ENCODE measurements at places on chromosomes 3 and 15. TPM values are rescaled to one million over a fixed set of nuclear protein-coding genes. Genes with fewer than 3 reads are reported as not detected.

- H3K4me3 ChIP-seq, result no peak overlapping the region
- H3K27ac ChIP-seq, result no peak overlapping the region
- no peaks in the 10 kb centered on the region for H3K4me1 ChIP-seq
- H3K36me3 ChIP-seq, result no peaks in the 10 kb centered on the region
- H3K27me3 ChIP-seq, result no peaks in the 10 kb centered on the region
- no peak for DNase-seq
Observed at GRCh38 chr15:35151782-35152181, 66.7 kb upstream of the NANOGP8 start.

ADGRG7 gene
- not detected for total RNA-seq

- H3K36me3 ChIP-seq, result no peaks in the 10 kb centered on the region
- H3K27ac ChIP-seq, result no peak overlapping the region
- no peaks in the 10 kb centered on the region for H3K27me3 ChIP-seq
- no peak for DNase-seq
- no peaks in the 10 kb centered on the region for H3K4me1 ChIP-seq
Observed at GRCh38 chr3:194854659-194855390, 169.1 kb downstream of the FAM43A start.

DNA sequence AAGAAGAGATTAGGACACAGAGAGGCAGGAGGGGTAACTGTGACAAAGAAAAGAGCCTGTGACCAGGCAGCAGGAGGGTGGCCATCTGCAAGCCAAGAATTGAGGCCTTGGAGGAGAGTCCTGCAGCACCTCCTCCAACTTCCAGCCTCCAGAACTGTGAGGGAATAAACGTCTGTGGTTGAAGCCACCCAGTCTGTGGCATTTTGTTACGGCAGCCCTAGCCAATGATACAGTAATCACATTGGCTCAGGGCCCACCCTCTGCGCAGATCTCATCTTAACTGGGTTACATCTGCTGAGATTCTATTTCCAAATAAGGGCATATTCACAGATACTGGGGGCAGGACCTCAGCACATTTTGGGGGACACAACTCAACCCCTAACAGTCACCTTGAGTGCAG is 11.3 kb downstream of the SELENOS start:
- no peak overlapping the region for H3K4me3 ChIP-seq
- DNase-seq, result no peak
- H3K27me3 ChIP-seq, result no peaks in the 10 kb centered on the region

DNA sequence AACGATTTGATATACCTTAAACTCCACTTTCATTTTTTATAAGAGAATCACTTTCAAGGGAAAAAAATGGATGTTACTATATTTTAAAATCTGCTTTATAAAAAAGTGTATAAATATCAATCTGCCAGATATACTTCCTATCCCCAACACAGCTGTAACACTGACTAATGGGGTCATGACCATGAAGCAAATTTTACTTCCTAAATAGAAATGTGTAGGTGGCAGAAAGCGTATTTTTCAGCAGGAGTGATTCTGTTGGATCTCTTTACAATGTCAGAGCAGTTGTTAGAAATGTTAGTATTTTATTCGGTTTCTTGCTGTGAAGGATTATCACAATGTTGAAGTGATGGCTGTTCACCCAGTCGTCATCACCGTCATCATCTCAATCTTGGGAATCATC is 5.5 kb upstream of the C15orf40 start:
- H3K4me3 ChIP-seq, result no peak overlapping the region
- no peaks in the 10 kb centered on the region for H3K27me3 ChIP-seq
- H3K36me3 ChIP-seq, result peaks cover 39% of the 10 kb centered on the region
- H3K4me1 ChIP-seq, result peaks cover 9% of the 10 kb centered on the region
- H3K27ac ChIP-seq, result no peak overlapping the region

DNA sequence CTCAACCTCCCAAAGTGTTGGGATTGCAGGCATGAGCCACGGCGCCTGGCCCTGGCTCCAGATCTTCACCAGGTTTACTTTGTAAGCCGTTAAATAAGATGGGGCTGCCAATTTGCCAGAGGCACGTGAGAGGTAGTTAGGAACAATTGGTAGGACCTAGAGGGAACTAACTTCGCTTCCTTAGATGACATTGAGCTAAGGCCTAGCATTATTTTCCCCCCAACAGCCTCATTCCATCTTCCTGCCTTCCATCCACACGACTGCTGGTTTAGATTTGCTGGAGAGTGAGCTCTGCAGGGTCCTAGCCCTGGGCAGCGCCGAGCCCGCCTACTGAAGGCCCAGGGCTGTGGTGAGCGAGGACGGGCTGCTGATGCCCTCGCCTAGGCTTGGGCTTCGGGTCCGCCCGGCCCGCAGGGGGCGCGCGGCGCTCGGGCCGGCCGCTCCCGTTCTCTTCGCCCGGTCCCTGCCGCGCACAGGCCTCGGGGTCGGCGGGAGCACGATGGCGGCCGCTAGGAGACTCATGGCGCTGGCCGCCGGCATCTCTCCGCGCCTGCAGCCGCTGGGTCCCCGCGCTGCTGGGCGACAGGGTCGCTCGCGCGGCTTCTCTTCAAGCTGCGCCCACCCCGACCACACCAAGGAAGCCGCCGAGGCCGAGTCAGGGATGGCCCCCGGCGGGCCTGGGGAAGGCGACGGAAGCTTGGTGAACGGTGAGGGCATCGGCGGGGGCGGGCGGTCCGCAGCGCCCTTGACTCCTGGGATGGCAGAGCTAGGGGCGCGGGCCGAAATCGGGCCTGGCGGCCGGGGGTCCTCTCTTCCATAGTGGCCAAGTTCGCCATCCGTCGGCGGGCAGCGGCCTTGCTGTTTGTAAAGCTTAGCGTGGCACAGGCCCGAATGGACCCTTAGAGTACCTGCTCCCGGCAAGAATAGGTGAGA is 21.9 kb downstream of the DHX30 start:
- peak overlapping the region; percentile 97 for H3K4me3 ChIP-seq
- peaks cover 29% of the 10 kb centered on the region for H3K36me3 ChIP-seq

ADIPOQ gene
- total RNA-seq, result not detected

DNA sequence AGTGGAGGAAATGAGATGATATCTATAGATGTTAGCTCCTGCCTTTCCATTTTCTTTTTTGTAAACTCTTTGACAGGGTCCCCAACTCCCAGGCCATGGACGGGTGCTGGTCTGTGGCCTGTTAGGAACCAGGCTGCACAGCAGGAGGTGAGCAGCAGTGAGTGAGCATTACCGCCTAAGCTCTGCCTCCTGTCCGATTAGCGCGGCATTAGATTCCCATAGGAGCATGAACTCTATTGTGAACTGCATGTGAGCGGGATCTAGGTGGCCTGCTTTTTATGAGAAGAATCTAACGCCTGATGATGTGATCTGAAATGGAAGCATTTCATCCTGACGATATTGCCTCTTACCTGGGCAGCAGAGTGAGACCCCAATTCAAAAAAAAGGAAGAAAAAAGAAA is 56.8 kb upstream of the CHD2 start:
- peaks cover 74% of the 10 kb centered on the region for H3K4me1 ChIP-seq
- H3K4me3 ChIP-seq, result no peak overlapping the region
- DNase-seq, result no peak
- no peaks in the 10 kb centered on the region for H3K36me3 ChIP-seq
- peak overlapping the region; percentile 64 for H3K27ac ChIP-seq

DNA sequence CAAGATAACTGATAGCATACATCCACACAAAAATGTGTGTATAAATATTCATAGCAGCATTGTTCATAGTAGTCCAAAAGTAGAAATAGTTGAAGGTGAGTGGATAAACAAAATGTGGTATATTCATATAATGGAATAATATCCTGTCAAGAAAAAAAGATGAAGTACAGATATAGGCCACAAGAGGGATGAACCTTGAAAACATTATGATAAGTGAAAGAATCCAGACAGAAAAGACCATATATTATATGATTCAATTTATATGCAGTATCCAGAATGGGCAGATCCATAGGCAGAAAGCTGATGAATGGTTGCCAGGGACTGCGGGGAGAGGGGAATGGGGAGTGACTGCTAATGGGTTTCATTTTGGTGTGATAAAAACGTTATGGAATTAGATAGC is 54.3 kb upstream of the TNIK start:
- no peaks in the 10 kb centered on the region for H3K27me3 ChIP-seq
- H3K27ac ChIP-seq, result no peak overlapping the region
- no peaks in the 10 kb centered on the region for H3K4me1 ChIP-seq

DNA sequence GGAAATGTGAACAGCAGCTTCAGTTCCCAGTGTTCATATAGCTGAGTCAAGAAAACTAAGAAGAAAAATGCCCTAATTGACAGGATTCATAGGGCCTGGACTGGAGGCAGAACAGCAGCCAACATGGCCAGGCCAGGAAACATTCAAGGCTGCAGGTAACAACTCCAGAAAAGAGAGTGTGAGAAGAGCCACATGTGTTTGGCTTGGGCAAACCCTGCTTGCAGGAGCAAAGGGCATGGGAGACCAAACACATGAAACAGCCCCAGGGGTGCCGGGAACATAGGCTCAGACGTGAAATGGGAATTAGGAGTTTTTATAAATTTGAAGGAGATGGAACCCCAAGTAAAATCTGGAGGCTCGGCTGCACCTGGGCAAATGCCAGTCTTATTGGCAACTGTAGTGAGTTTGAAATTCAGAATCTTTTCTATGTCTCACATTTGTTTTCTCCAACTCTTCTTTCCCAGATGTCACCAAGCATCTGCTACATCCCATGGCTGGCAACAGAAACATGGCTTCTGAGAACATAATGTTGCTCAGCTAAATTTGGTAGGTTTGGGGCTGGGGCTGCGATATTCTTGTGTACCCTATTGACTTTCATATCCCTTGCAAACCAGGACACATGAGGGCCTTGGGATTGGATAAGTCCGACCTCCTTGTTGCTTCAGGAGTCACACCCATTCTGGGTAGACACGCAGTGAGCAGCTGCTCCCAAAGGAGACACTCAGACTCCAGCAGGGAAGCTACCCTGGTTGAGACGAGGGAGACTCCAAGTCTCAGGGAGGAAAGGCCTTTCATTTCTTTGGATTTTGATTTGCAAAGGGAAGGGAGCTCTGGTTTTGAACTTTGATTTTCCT is 98.9 kb upstream of the CLSTN2 start:
- no peak for DNase-seq
- no peaks in the 10 kb centered on the region for H3K27me3 ChIP-seq
- no peaks in the 10 kb centered on the region for H3K4me1 ChIP-seq
- no peaks in the 10 kb centered on the region for H3K36me3 ChIP-seq
- no peak overlapping the region for H3K4me3 ChIP-seq

DNA sequence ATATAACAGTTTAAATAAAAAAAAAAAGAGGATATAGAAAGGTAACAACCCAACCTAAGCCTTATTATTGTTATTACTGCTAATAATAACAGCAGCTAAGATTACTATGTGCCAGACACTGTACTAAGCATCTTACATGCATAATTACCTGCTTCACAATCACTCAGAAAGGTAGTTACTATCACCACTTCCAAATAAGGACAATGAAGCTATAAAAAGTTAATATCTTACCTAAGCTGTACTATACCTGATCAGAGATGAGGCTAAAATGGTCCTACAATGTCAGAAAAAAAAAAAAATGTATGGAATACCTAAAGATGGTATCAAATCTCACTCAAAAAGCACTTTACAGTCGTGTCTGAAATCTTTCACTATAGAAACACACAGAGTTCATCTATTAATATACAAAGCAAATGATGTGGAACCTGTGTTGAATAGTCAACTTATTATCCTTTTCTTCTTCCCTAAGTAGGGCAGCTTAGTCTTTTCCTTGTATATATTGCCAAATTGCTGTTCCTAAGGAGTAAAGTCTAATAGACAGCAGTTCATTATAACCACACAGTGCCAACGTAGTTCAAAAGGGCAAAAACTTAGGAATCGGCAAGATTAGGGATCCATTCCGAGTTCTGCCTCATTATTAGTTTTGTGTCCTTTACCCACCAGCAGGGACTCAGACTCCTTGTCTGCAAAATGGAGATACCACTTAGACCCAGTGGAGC is 23.8 kb downstream of the GSK3B start:
- no peak for DNase-seq
- no peaks in the 10 kb centered on the region for H3K27me3 ChIP-seq
- no peak overlapping the region for H3K4me3 ChIP-seq
- peaks cover 7% of the 10 kb centered on the region for H3K4me1 ChIP-seq
- no peaks in the 10 kb centered on the region for H3K36me3 ChIP-seq
- H3K27ac ChIP-seq, result no peak overlapping the region

DNA sequence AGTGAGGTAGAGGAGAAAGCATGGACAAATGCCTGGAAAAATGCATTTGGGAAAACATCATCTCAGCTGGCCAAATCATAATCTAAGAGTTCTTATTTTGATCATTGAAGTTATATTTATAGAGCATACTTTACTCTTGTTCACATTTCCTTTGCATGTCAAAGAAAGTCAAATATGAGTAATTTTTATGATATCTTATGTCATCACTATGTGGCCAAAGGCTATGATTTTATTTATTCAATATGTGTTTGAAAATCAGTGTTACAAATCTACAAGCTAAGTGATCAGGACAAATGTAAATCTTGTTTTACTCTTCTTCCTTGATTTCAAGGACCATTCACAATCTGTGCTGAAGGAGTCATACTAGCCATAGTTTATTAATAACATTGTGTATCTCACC is 237.2 kb upstream of the DPH6 start:
- no peak for DNase-seq
- H3K27me3 ChIP-seq, result no peaks in the 10 kb centered on the region
- no peaks in the 10 kb centered on the region for H3K4me1 ChIP-seq
- no peak overlapping the region for H3K27ac ChIP-seq

- DNase-seq, result no peak
- H3K36me3 ChIP-seq, result no peaks in the 10 kb centered on the region
- no peaks in the 10 kb centered on the region for H3K4me1 ChIP-seq
- no peak overlapping the region for H3K4me3 ChIP-seq
- no peak overlapping the region for H3K27ac ChIP-seq
Observed at GRCh38 chr15:89469426-89470096, 26.8 kb downstream of the RHCG start.

DNA sequence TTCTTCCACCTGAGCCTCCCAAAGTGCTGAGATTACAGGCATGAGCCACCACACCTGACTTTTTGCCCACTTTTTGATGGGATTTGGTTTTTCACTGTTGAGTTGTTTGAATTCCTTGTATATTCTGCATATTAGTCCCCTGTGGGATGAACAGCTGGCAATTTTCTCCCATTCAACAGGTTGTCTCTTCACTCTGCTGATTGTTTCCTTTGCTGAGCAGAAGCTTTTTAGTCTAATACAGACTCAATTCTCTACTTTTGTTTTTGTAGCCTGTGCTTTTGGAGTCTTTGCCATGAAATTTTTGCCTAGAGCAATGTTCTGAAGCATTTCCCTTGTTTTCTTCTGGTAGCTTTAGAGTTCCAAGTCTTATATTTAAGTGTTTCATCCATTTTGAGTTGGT is 62.7 kb upstream of the MFGE8 start:
- DNase-seq, result no peak
- H3K36me3 ChIP-seq, result no peaks in the 10 kb centered on the region
- H3K4me1 ChIP-seq, result no peaks in the 10 kb centered on the region
- no peak overlapping the region for H3K27ac ChIP-seq
- H3K27me3 ChIP-seq, result no peaks in the 10 kb centered on the region

WDR49 gene
- total RNA-seq, result 1.1 TPM

TEX55 gene
- total RNA-seq, result not detected

CMSS1 gene
- 12.2 TPM for total RNA-seq

GRCh38 chr15:69443032-69443611 is 9.5 kb upstream of the RPLP1 start:
- no peak for DNase-seq
- H3K36me3 ChIP-seq, result no peaks in the 10 kb centered on the region
- no peak overlapping the region for H3K27ac ChIP-seq
- peaks cover 5% of the 10 kb centered on the region for H3K4me1 ChIP-seq
